ENCODE measurements at places on chromosomes 4 and X. TPM values are rescaled to one million over a fixed set of nuclear protein-coding genes. Genes with fewer than 3 reads are reported as not detected.

DNA sequence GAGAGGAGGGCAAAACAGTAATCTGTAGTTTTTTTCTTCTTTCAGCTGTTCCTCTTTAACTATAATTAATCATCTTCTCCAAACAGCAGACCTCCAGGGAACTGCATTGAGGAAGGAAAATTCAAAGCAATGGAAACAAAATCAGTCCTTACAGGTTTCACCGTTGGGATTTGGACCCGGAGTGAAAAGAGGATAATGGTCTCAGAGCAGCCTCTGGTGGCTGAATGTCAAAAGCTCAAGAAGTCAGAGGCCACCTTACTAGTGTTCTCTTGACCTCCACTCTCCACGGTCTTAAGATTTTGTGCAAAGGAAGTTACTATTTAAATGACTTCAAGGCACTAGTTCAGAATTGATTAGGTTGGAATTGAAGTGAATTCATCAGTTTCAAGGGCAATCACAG, 16.0 kb upstream of the MID1 start:
- H3K4me1 ChIP-seq, result no peaks in the 10 kb centered on the region
- no peak overlapping the region for H3K27ac ChIP-seq
- no peak overlapping the region for H3K4me3 ChIP-seq
- no peak for DNase-seq
- H3K36me3 ChIP-seq, result no peaks in the 10 kb centered on the region

CFAP99 gene
- not detected for total RNA-seq

ATP2B3 gene
- not detected for total RNA-seq

DNA sequence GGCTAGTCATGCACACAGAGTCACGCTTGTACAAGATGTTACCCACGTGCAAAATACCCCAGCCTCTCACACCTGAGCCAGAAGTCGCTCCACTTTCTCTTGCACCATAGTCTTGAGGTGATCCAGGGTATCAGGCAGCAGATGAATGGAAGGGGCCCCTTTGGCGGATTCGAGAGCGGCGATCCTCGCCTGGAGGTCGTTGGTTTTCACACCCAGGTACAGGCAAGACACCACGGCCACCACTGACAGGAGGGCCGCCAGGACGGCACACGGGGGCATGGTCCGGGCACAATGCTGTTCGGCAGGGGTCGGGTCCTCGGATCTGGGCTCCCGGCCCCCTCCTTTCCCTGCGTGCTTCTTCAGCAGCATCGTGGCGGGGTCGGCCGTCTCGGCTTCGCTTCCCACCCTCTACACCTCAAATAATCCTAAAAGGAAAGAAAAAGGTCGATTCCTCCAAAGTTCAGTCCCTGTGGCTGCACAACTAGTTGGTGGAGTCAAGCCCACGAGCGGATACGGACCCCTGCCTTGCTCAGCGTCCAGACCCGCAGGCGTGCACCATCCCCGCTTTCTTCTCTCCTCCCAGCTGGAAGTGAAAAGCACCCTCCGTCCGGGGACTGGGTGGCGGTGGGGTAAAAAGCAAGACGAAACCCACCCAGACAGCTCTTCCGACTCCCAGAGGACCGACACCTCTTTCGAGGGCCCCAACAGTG, 652 bp downstream of the COL25A1 start:
- H3K4me3 ChIP-seq, result peak overlapping the region; percentile 34
- no peaks in the 10 kb centered on the region for H3K36me3 ChIP-seq
- H3K27ac ChIP-seq, result no peak overlapping the region
- peaks cover 59% of the 10 kb centered on the region for H3K27me3 ChIP-seq
- peaks cover 19% of the 10 kb centered on the region for H3K4me1 ChIP-seq

GRCh38 chr4:163622379-163623035, 128.0 kb downstream of the TMA16 start:
- no peaks in the 10 kb centered on the region for H3K27me3 ChIP-seq
- no peaks in the 10 kb centered on the region for H3K36me3 ChIP-seq
- no peaks in the 10 kb centered on the region for H3K4me1 ChIP-seq
- H3K4me3 ChIP-seq, result no peak overlapping the region

DNA sequence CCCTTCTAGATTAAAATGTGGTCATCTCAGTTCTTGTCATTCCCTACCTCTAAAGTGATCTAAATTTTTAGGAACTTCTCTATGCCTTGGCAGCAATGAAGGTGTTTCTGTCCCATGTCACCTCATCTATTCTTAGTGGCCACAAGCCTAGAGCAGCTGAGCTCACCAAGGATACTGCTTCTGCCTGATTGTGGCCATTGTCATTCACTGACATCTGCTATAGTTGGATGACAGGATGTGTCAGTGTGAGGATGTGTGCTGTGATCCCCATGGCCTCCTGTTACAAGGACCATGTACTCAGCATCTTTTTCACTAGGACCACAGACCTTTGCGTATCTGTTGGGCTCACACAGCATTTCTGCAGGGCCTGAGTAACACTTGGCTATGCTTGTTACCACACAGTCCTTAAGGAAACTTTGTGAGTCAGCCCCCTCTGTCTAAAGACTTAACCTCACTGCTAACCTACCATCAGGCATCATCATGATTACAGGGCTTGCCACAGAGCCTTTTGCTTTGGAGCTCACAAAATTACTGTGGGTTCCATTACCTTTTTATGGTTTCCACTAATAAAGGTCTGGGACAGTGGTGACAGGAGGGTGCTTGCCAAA, 421.0 kb downstream of the ADAM29 start:
- no peak overlapping the region for H3K4me3 ChIP-seq
- H3K36me3 ChIP-seq, result no peaks in the 10 kb centered on the region
- H3K27ac ChIP-seq, result no peak overlapping the region
- DNase-seq, result no peak

- peaks cover 4% of the 10 kb centered on the region for H3K4me1 ChIP-seq
- no peak for DNase-seq
- no peaks in the 10 kb centered on the region for H3K27me3 ChIP-seq
- H3K27ac ChIP-seq, result no peak overlapping the region
These were observed 331.8 kb downstream of the DKK2 start for GRCh38 chr4:106704253-106704870.

DNA sequence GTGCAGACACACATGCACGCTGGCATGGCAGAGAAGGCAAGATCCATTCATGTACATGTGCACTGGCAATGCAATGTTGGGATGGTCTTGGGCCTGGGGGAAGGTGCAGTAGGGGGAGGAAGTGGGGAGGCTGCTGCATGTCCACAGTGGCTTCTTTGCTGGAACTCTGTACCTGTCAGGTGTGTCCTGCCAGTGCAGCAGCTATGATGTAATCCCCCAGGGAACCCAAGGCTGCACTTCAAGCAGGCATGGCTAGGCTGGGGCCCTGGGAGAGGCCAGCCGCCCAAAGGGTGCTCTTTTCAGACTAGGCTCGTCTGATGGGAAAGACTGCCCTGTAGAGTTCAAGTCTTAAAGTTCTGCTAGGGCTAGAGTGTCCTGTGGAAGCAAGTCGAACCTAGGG, 1304.0 kb downstream of the FAM133A start:
- no peaks in the 10 kb centered on the region for H3K36me3 ChIP-seq
- no peaks in the 10 kb centered on the region for H3K27me3 ChIP-seq
- no peaks in the 10 kb centered on the region for H3K4me1 ChIP-seq
- H3K27ac ChIP-seq, result no peak overlapping the region

DNA sequence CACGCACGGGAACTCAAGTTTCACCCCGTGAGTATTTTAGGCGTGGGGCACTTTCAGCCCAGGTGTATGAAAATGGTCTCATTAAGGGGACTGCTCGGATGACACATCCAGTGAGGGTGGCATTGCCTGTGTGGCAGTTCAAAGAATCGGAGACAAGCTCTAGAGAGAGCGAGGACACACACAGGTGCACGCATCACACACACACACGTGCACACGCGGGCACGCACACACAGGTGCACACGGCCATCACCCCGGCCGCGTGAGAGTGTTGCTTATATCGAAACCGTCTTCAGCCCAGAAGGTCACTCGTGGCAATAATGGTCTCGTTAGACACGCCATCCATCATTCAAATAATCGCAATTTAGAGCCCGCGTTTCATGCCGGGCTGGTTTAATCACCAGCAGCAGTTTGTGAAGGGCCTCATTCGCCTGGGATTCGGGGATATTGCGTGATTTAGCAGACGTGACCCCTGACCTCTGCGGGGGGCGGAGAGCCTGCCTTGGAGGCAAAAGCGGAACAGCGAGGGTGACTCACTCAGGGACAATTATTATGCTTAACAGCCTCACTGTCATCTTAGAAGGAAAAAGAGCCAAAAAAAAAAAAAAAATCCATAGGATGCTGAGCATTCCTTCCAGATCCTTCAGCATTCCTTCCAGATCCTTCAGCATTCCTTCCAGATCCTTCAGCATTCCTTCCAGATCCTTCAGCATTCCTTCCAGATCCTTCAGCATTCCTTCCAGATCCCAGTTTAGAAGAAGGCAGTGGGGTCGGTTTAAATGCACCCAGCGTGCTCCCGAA, 89.4 kb upstream of the PPP2R3B start:
- DNase-seq, result no peak
- no peaks in the 10 kb centered on the region for H3K36me3 ChIP-seq
- H3K27me3 ChIP-seq, result no peaks in the 10 kb centered on the region
- no peak overlapping the region for H3K27ac ChIP-seq
- H3K4me3 ChIP-seq, result no peak overlapping the region

DNA sequence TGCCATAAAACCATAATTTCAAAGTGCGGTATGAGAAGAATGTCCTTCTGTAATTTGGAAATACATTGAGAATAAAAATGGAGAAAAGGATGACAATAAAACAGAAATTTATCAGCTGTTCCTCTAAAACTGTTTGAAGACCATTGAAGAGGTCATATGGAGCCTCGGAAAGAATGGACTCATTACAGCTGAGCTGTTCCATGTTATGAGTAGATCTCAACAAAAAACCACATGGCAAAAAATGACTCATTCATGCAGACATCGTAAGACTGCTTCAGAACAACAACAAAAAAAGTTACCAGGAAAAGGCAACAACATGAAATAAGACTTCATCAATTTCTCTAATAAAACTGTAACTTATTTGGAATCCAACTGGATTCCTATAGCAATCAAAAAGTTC, 39.7 kb downstream of the AKAP4 start:
- DNase-seq, result no peak
- H3K4me1 ChIP-seq, result no peaks in the 10 kb centered on the region
- no peak overlapping the region for H3K4me3 ChIP-seq
- H3K36me3 ChIP-seq, result no peaks in the 10 kb centered on the region

GRCh38 chrX:96204928-96205327, 479.7 kb upstream of the DIAPH2 start:
- no peak overlapping the region for H3K27ac ChIP-seq
- no peaks in the 10 kb centered on the region for H3K36me3 ChIP-seq
- H3K4me3 ChIP-seq, result no peak overlapping the region
- H3K27me3 ChIP-seq, result no peaks in the 10 kb centered on the region
- no peak for DNase-seq

DNA sequence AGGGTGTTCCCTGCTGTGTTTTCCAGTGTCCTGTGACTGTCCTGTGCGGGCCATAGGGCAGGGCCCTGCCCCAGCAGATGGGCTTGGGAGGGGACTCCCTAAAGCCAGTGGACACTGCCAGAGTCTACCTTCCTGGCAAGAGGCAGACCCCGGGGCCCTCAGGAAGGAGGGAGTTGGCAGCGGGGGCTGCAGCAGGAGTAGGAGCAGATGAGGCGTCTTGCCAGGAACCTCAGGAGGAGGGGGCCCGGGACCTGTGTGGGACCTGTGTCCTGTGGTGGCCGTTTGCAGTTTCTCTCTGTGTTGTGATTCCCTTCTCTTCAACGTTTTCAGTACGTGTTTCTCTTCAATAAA, 3.8 kb downstream of the PNMA3 start:
- H3K27ac ChIP-seq, result no peak overlapping the region
- no peaks in the 10 kb centered on the region for H3K27me3 ChIP-seq
- H3K4me1 ChIP-seq, result peaks cover 3% of the 10 kb centered on the region
- DNase-seq, result no peak

GRCh38 chr4:88573276-88573980, 18.9 kb upstream of the HERC3 start:
- H3K4me3 ChIP-seq, result no peak overlapping the region
- H3K27ac ChIP-seq, result no peak overlapping the region
- no peaks in the 10 kb centered on the region for H3K36me3 ChIP-seq

IL2 gene
- total RNA-seq, result not detected

DNA sequence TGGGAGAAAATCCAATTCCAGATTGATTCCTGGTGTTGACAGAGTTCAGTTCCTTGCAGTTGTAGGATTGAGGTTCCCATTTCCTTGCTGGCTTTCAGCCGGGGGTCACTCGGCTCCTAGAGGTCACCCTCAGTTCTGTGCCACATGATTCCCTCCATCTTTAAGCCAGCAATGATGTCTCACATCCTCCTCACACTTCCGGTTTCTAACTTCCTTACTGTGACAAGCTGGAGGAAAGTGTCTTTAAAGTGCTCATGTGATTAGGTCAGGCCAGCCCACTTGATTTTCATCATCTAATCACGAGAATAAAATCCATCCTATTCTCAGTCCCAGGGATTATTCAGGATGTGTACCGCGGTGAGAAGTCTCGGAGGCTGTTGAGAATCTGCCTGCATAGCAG, 19.4 kb upstream of the SMIM31 start:
- H3K4me3 ChIP-seq, result no peak overlapping the region
- no peaks in the 10 kb centered on the region for H3K27me3 ChIP-seq
- H3K4me1 ChIP-seq, result no peaks in the 10 kb centered on the region
- no peak overlapping the region for H3K27ac ChIP-seq
- no peak for DNase-seq
- H3K36me3 ChIP-seq, result no peaks in the 10 kb centered on the region

GRCh38 chrX:27674491-27674890, 84.3 kb downstream of the DCAF8L2 start:
- no peak overlapping the region for H3K4me3 ChIP-seq
- no peak overlapping the region for H3K27ac ChIP-seq

GPR173 gene
- not detected for total RNA-seq

- no peak overlapping the region for H3K27ac ChIP-seq
- peaks cover 2% of the 10 kb centered on the region for H3K27me3 ChIP-seq
- no peaks in the 10 kb centered on the region for H3K4me1 ChIP-seq
These were observed 89.8 kb upstream of the ARMCX2 start for GRCh38 chrX:101749436-101749835.

FAM47A gene
- not detected for total RNA-seq

DNA sequence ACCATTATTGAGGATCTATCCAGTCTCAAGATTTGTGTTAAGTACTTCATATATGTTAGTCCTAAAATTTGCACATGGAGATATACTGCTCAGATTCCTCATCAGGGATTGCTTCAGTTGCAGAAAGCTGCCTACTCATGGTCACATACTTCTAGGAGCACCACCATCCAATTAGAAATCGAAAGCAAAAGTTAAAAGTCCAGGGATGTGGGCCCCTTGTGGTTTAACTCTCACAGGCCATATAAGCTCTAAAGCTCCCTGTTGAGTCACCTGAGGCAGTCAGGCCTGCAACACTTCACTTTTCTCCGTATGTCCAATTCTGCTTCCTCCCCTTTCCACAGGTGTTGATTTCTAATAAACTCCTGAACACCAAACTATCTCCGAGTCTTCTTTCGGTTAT, 84.2 kb downstream of the CNOT6L start:
- peaks cover 3% of the 10 kb centered on the region for H3K4me1 ChIP-seq
- no peak overlapping the region for H3K4me3 ChIP-seq
- DNase-seq, result peak; percentile 19
